ENCODE measurements at places on chromosomes 5 and 9. TPM values are rescaled to one million over a fixed set of nuclear protein-coding genes. Genes with fewer than 3 reads are reported as not detected.

The GPBP1 gene
- 99.0 TPM for total RNA-seq

The SETD9 gene
- 3.8 TPM for total RNA-seq

The SPATA31A3 gene
- total RNA-seq, result not detected

The GIN1 gene
- 3.6 TPM for total RNA-seq

The SLC46A2 gene
- total RNA-seq, result not detected

The CDKN2A gene
- 0.93 TPM for total RNA-seq

Measured in omental fat pad (tissue), 4 donors.